ENCODE measurements at places on chromosomes 3 and 15. TPM values are rescaled to one million over a fixed set of nuclear protein-coding genes. Genes with fewer than 3 reads are reported as not detected.

WDR93 gene
- polyA plus RNA-seq: 0.03 TPM

- H3K27ac ChIP-seq: no peak overlapping the region
- no peaks in the 10 kb centered on the region for H3K4me1 ChIP-seq
- DNase-seq: no peak
- H3K4me3 ChIP-seq: no peak overlapping the region
Observed at GRCh38 chr3:55619046-55619808, 132.1 kb upstream of the WNT5A start.

WDR76 gene
- polyA plus RNA-seq: 4.1 TPM

- no peaks in the 10 kb centered on the region for H3K4me1 ChIP-seq
- DNase-seq: no peak
- H3K36me3 ChIP-seq: no peaks in the 10 kb centered on the region
- H3K27me3 ChIP-seq: no peaks in the 10 kb centered on the region
Observed at GRCh38 chr15:38148471-38148870, 104.2 kb upstream of the SPRED1 start.

DNA sequence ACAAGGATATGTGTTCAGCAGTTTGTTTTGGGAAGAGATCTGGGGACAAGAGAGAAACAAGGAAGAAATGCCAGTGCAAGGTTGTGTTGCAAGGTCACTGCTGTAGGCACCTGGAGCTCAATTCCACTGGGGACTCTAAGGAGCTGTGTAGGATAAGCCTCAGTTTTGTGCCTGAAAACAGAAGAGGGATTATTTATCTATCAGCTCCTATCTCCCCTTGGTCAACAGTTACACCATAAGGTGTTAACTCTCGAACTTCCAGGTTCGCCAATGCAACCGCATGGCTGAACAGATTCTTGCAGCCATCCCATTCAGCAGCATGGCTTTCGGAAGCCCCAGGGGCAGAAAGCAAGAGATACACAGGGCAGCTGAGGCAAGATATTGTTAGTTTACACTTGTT, 41.6 kb upstream of the CNOT10 start:
- no peak overlapping the region for H3K4me3 ChIP-seq
- H3K36me3 ChIP-seq: no peaks in the 10 kb centered on the region
- no peak for DNase-seq
- no peaks in the 10 kb centered on the region for H3K4me1 ChIP-seq
- H3K27ac ChIP-seq: no peak overlapping the region

GRCh38 chr3:33096093-33096868, 665 bp downstream of the GLB1 start:
- no peak overlapping the region for H3K27ac ChIP-seq
- H3K36me3 ChIP-seq: peaks cover 3% of the 10 kb centered on the region
- peak overlapping the region; percentile 89 for H3K4me3 ChIP-seq

GRCh38 chr3:195165790-195166189, 105.2 kb downstream of the XXYLT1 start:
- no peak overlapping the region for H3K27ac ChIP-seq
- H3K4me3 ChIP-seq: no peak overlapping the region
- no peak for DNase-seq
- no peaks in the 10 kb centered on the region for H3K36me3 ChIP-seq
- H3K27me3 ChIP-seq: no peaks in the 10 kb centered on the region

HAPLN3 gene
- polyA plus RNA-seq: 79.7 TPM

Data from H1 (cell line).